ENCODE measurements at places on chromosomes 6 and 20.

GRCh38 chr6:14058029-14058695 lies 59.4 kb upstream of the CD83 start:
- no peak for DNase-seq

- no peak for DNase-seq
These were observed 23.0 kb upstream of the IPCEF1 start for GRCh38 chr6:154379585-154379984.

- no peak for DNase-seq
These were observed 23.5 kb upstream of the MAP3K7 start for GRCh38 chr6:90610301-90610750.

DNA sequence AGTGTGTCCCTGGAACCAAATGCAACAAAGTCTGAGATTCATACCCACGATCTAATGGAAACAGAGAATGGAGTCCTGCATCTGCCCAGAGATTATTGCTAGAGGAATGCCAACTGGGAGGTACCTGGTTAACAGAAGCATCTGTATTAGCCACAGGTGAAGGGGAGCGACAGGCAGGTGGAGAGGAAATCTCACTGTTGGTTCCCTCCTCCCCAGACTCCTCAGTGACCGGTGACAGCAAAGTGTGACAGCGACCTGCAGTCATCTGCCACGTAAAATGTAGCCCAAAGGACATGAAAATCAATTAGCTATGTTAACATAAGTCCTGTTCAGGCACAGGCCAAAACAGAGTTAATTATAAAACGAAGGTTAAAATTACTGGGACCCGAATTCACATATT lies 336.6 kb downstream of the SYNE1 start:
- no peak for DNase-seq

DNA sequence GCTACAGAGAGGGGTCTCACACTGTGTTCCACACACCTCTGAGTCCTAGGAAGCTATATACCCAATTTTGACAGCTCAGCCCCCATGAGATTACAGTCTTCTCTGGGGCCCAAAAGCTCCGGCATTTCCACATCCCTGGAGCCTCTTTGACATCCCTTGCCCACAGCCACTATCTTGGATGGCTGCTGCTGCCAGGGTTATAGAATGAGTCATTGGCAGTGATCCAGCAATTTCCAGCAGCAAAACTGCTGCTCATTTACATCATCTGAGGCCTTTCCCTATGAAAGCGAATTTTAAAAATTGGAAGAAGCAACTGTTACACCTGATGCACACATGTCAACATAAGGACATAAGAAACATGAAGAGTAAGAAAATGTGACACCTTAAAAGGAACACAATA lies 590.7 kb downstream of the MEI4 start:
- DNase-seq: no peak

- DNase-seq: no peak
These were observed 214.9 kb upstream of the CST7 start for GRCh38 chr20:24734139-24734538.

DNA sequence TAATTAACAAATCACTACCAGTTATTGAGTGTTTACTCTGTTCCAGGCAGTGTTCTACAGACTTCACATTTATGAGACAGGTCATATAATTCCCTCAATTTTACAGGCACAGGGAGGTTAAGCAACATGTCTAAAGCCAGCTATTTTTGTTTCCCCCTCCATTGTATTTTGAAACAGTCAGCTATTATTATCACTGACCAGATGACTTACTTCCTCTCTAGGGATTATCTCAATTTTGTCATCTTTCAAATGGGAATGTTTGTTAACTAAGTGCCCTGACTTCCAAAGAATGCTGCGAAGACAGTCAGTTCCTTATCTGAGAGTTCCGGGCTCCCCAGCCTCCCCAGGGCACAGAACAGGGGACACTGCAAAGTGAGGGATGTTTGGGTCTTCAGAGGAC lies 5.6 kb upstream of the CNPY3 start:
- no peak for DNase-seq

GRCh38 chr6:15854826-15855710 lies 192.2 kb upstream of the DTNBP1 start:
- no peak for DNase-seq

GRCh38 chr6:40822619-40823018 lies 216.4 kb downstream of the UNC5CL start:
- DNase-seq: no peak

Data from HCT116 (cell line).